ENCODE measurements at places on chromosomes 6 and 20.

DNA sequence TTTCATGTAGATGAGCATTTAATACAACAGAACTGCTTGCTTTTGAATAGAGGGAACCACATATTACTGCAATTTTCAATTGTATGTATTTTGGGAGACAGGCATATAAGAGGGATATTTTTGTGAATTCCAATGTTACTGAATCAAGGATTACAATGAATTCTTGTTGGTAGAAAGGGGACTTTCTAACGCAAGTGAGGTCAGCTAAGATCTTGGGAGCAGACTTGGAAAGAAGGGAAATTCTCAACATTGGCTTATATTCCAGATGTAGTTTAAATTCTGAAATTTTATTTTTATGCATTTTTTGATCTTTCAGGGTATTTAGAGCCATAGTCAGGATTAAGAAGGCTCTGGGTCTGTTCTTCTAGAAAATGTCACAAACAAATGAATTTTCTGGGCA lies 43.3 kb upstream of the CTAGE9 start:
- DNase-seq: no peak

- no peak for DNase-seq
Observed at GRCh38 chr20:49993301-49993751, 10.5 kb downstream of the SNAI1 start.

DNA sequence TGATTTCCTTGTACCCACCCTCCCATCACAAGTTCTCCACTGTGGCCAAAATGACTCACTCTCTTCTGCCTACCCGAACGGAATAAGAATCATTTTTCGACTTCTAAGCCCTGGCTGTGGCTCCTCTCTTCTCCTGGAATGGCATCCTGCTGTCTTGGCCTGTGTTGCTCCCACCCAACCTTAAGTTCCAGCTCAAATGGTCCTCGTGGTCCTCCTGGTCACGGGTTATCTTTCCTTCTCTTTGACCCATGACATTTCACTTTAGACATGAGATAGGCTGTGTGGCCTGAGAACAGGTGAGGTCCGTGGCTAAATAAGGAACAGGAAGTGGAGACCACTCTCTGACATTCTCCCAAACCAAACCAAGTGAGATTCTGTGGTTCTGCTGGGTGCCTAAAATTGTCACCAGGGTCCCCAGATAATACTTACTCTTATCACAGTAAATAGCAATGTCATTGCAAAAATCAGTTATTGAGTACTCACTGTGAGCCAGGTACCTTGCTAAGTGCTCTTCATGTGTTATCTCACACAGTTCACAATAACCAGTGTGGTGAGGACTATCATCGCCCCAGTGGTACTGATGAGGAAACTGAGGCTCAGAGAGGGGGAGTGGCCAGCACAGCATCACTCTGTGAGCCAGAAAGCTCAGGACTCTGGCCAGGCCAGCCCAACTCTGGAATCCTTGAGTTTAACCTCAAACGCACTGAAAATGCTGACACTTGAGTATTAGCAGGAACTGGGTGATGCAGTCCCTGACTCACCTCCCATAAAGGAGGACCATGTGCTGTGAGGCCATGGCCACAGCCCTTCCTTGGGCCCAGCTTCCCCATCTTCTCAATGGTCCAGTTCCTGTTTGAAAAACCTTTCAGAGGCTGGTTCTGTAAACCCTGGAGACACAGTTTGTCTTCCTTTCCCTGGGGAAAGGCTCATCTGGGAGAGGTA lies 74.8 kb upstream of the SIRPA start:
- no peak for DNase-seq

DNA sequence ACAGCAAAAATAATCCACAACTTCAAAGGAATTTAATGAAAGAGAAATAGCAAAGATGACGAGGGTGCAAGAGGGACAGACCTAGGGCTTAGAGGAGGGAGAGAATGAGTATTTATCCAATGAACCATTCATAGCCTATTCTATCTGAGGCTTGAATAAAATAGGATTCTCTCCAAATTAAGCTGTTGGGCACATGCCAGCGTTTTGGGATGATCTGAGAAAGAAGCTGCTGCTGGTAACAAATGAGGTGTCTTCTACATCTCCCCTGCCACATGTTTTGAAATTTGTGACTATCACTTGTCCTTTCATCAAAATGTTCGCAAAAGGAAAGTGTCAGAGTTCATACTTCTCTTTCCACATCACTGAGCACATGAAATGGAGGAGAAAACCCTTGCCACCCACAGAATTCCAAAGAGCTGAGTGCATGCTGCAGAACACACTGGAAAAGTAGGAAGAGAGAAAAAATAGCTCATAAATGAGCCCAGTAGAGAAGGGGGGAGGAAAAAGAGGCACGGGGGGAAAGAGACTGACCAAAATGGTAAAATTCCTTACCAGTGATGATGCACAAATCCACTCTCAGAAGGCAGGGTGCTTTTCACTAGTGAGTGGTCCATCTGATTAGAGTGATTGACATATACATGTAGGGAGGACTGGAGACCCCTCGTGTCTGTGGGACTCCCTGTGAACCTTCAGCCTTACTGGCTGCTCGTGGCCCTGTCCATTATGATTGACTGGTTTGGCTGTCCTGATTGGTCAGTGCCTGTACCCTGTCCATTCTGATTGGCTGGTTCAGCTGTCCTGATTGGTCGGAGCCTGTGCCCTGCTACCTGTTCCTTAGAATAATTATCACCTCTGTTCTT lies 180.5 kb downstream of the OGFRL1 start:
- no peak for DNase-seq

GRCh38 chr20:39876976-39877635 lies 811.9 kb downstream of the MAFB start:
- peak; percentile 43 for DNase-seq

DNA sequence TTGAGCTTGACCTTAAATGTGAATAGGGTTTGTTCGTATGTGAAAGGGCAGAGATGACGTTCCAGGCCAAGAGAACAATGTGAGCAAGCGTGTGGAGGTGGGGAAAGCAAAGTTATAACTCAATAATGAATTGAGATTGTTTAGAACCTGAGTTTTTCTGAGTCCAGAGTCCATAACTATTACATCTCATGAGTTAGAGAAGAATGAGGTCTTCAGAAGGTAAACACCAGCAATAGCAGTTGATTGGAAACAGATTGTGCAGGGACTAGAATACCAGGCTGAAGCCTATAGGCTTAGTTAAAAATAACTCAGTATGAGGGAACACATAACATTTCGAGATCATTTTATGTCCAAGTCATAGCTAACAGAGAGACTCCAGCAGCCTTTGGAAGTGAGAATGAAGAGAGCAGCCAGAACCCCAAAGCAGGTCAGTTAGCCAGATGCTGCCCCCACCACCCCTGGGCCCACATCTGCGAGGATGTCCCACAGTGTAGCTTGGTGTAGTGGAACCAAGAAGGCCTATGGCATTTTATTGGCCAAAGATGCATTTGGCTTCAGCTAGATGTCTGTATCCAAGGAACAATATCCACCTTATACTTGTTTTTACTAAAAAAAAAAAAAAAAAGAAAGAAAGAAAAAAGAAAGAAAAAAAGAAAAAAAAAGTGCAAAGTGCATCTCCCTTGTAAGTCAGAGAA lies 121.7 kb downstream of the TNFRSF21 start:
- DNase-seq: no peak

GRCh38 chr6:154993026-154993425 lies 2.1 kb upstream of the TIAM2 start:
- DNase-seq: no peak

DNA sequence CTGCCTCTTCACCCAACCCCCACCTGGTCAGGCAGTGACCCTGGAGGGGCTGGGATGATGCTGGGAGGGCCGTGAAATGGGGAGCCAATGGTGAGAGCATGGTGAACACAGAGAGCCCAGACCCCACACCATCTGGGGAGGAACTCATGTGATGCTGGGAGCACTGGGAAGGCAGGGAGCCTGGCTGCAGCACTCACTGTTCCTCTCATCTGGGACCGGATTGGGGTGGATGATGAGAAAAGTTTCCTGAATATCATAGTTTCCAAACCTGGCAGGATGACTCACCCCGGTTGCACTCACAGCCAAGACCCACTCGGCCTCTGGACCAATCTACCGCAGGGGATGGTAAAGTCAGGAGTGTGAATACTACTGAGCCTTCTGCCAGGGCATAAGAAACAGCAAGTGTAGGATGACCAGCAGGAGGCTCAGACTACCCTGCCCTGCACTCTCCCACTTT lies 21.8 kb downstream of the ULBP1 start:
- DNase-seq: no peak

GRCh38 chr6:148850964-148851363 lies 104.1 kb downstream of the UST start:
- no peak for DNase-seq

GRCh38 chr6:79240509-79240908 lies 6.0 kb upstream of the HMGN3 start:
- peak; percentile 62 for DNase-seq

DNA sequence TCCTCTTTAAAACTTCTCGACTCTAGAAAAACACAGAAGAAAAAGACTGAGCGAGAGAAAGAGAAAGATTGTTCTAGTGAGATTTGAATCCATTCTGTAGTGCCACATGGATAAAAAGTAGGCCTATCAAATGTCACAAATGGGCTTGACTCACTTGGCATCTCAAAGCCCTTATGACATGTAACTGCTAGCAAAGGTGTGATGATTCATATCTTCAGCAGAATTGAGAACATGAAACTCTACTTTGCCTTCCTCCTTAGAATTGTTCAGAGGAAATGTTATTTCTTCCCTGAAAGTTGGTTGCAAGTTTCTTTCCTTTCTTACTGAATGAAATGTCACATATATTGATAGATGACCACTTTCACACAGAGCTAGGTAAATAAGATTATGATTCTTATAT lies 40.4 kb upstream of the DUSP22 start:
- DNase-seq: no peak

- DNase-seq: no peak
Observed at GRCh38 chr6:116624036-116624805, 7.9 kb downstream of the RSPH4A start.

GRCh38 chr20:25158043-25158442 lies 37.5 kb upstream of the ENTPD6 start:
- no peak for DNase-seq

DNA sequence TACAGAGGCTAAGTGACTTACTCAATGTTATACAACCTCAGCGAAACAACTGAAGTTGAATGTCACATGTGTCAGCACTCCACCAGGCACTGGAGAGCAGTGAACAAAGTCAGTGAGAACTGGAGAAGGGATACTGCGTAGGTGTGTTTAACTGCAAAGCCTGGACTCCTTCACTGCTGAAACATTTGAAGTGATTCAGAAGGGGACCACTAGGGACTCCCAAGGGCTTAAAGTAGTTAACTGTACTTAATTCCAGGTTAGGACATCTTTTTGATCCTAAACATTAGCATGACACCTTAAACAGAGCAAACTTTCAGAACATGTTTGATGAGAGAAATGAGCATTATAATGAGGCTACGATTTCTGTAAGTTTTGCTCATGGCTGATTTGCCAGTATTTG lies 45.0 kb upstream of the ZBTB24 start:
- DNase-seq: no peak

DNA sequence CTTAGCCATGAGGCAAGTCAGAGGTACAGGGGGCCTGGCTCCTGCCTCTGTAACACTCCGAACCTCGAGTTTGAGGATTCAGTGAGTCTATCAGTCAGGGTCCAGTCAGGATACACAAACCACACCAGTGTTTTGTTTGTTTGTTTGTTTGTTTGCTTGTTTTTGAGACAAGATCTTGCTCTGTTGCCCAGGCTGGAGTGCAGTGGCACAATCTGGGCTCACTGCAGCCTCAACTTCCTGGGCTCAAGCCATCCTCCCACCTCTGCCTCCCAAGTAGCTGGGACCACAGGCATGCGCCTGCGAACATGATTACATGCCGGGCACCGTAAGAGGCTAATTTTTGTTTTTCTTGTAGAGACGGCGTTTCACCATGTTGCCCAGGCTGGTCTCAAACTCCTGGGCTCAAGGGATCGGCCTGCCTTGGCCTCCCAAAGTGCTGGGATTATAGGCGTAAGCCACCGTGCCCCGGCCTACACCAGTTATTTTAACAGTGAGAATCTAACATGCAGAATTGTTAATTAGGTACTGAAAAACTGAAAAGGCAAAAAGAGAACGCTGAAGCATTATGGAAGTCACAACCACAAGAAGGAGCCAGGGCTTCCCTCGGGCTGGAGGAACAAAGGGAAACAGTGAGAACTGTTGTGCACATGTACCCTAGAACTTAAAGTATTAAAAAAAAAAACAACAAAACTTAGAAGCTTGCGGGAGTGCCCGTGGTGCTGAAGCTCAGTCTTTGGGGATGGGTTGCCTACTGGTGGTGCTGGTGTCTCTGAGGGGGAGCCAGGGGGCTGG lies 40.4 kb downstream of the SRSF3 start:
- DNase-seq: no peak
